Chondrocyte (in vitro differentiated cells): ENCODE measurements at places on chromosomes 3 and 15.
A peak's percentile ranks its signal among the peaks of the same experiment; 100 is the strongest.

- no peak for DNase-seq
- H3K27ac ChIP-seq: no peak overlapping the region
- H3K36me3 ChIP-seq: no peaks in the 10 kb centered on the region
These were observed 162.5 kb downstream of the TPRG1 start for GRCh38 chr3:189334064-189334920.

- peak overlapping the region; percentile 38 for H3K27ac ChIP-seq
- peak overlapping the region; percentile 59 for H3K4me3 ChIP-seq
- H3K36me3 ChIP-seq: no peaks in the 10 kb centered on the region
- no peak for DNase-seq
- no peaks in the 10 kb centered on the region for H3K27me3 ChIP-seq
These were observed 165.0 kb downstream of the XXYLT1 start for GRCh38 chr3:195105841-195106417.

DNA sequence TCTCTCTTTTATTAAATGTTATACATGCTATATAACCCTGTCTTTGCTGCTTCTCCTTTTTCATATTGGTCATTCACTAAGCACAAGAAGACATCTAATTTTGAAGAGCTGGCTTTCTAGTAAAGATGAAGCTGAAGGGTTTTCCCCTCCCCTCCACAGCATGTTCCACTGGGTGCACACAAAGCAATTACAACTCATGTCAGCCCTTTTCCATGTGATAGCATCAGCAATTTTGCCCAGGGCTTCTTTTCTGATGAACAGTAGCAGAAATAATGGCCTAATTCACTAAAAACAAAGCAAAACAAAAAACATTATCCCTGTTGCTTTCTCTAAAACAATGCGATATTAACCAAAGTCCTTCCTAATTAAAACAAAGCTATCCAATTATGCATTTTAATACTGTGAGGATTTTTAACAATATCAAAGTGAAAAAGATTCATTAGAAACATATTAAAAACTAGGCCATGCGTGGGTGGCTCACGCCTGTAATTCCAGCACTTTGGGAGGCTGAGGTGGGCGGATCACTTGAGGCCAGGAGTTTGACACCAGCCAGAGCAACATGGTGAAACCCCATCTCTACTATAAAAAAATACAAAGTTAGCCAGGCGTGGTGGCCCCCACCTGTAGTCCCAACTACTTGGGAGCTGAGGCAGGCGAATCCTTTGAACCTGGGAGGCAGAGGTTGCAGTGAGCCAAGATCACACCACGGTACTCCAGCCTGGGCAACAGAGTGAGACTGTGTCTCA lies 12.2 kb upstream of the PIK3R4 start:
- no peak for DNase-seq
- H3K36me3 ChIP-seq: no peaks in the 10 kb centered on the region
- H3K27me3 ChIP-seq: peaks cover 6% of the 10 kb centered on the region
- no peak overlapping the region for H3K4me3 ChIP-seq

- no peak overlapping the region for H3K4me3 ChIP-seq
- H3K27ac ChIP-seq: no peak overlapping the region
- no peaks in the 10 kb centered on the region for H3K4me1 ChIP-seq
These were observed 22.6 kb upstream of the POMGNT2 start for GRCh38 chr3:43128464-43128863.

DNA sequence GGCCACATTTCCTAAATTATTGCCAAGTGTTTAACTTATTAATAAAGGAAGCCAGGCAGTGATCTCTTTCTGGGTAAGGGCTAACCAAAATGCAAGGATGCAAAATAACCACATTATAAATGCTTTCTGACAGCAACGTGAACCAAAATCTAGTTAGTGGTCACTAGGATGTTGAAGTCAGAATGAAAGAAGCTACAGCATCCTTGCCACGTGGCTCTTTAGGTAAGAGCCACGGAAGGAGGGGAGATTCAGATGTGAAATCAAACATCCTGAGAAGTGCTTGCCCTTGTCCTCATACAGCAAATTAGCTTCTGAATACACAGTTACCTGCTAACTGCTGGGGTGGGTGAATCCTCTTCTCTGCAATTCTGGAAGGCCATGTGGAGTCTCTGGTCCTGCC lies 246.2 kb downstream of the FEZF2 start:
- no peaks in the 10 kb centered on the region for H3K4me1 ChIP-seq
- H3K27ac ChIP-seq: no peak overlapping the region
- no peak overlapping the region for H3K4me3 ChIP-seq
- DNase-seq: no peak
- H3K27me3 ChIP-seq: no peaks in the 10 kb centered on the region
- peaks cover 2% of the 10 kb centered on the region for H3K36me3 ChIP-seq

GRCh38 chr3:16370872-16371740 lies 106.1 kb downstream of the OXNAD1 start:
- DNase-seq: no peak
- peaks cover 18% of the 10 kb centered on the region for H3K36me3 ChIP-seq
- H3K4me1 ChIP-seq: peaks cover 46% of the 10 kb centered on the region
- no peak overlapping the region for H3K4me3 ChIP-seq
- no peak overlapping the region for H3K27ac ChIP-seq
- H3K27me3 ChIP-seq: no peaks in the 10 kb centered on the region

GRCh38 chr3:117252208-117252607 lies 542.6 kb downstream of the TUSC7 start:
- H3K4me1 ChIP-seq: no peaks in the 10 kb centered on the region
- H3K36me3 ChIP-seq: no peaks in the 10 kb centered on the region
- H3K4me3 ChIP-seq: no peak overlapping the region
- no peak for DNase-seq

DNA sequence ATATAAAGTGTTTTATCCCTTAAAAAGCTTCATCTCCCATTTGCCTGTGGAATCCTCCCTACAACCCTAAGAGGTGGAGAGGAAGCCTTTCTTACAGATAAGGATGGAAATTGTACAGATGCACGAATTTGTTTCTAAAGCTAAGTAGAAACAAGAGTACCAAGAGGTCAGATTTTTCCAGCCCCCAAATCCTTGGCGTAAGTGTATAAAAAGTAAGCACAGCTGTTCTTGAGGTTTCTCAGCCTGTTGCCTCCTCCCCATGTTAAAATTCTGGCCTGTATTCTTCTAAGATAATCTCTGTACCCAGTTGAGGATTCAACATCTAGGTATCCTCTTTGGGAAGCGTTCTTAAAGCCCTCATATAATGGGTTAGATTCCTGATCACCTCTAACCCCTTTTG lies 34.9 kb downstream of the RAB7A start:
- H3K4me3 ChIP-seq: no peak overlapping the region
- H3K27me3 ChIP-seq: no peaks in the 10 kb centered on the region
- H3K27ac ChIP-seq: peak overlapping the region; percentile 41
- peaks cover 9% of the 10 kb centered on the region for H3K36me3 ChIP-seq

- H3K36me3 ChIP-seq: peaks cover 2% of the 10 kb centered on the region
- H3K4me3 ChIP-seq: no peak overlapping the region
- H3K27me3 ChIP-seq: peaks cover 63% of the 10 kb centered on the region
- no peak for DNase-seq
These were observed 4.1 kb upstream of the TGM5 start for GRCh38 chr15:43270676-43271306.

DNA sequence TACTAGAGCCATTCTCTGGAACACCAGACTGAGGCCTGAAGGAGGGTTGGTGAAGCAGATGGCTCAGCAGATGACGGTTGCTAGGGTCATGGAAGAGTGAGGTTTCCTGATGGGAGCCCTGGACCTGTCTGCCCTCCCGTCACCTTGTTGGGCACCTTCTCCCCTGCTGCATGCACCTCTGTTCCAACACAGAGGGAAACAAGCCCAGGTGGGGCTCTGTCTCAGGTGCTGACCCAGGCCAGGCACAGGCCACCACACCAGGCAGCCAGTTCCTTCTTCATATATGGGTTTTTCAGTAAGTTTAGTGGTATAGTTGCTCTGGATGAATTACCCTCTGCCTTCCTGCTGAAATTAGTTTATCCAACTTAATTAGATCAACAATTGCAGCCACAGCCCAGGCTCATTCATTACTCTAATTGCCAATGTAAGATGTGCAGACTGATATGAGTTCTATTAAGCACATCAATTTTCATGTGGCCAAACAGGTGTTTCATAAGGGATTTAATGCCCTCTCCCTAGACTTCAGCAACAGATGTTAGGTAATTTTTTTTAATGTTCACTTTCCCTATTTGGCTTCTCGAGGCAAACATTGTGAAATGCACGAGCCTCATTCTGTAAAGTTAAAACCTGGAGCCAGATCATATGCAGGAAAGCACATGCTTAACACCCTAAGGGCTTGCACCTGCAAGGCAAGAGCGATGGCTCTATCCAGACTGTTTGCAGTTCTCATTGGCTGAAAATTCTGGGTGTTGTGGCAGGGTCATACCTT lies 174.8 kb downstream of the CHDH start:
- H3K36me3 ChIP-seq: no peaks in the 10 kb centered on the region
- H3K27ac ChIP-seq: no peak overlapping the region
- H3K4me3 ChIP-seq: no peak overlapping the region
- no peaks in the 10 kb centered on the region for H3K4me1 ChIP-seq
- peaks cover 29% of the 10 kb centered on the region for H3K27me3 ChIP-seq

- no peaks in the 10 kb centered on the region for H3K27me3 ChIP-seq
- H3K27ac ChIP-seq: no peak overlapping the region
- H3K4me1 ChIP-seq: peaks cover 8% of the 10 kb centered on the region
- no peak overlapping the region for H3K4me3 ChIP-seq
These were observed 345.8 kb upstream of the ADAMTS9 start for GRCh38 chr3:65033576-65033975.

DNA sequence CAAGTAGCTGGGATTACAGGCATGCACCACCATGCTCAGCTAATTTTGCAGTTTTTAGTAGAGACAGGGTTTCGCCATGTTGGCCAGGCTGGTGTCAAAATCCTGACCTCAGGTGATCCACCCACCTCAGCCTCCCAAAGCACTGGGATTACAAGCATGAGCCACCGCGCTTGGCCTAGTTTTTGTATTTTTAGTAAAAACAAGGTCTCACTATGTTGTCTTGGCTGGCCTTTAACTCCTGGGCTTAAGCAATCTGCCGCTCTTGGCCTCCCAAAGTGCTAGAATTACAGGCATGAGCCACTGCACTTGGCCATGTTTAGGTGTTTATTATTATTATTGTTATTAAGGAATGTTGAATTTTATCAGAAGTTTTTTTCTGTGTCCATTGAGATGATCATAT lies 14.7 kb downstream of the IL16 start:
- H3K27me3 ChIP-seq: peaks cover 11% of the 10 kb centered on the region
- no peak overlapping the region for H3K4me3 ChIP-seq
- H3K36me3 ChIP-seq: peaks cover 7% of the 10 kb centered on the region
- no peak for DNase-seq
- no peak overlapping the region for H3K27ac ChIP-seq
- H3K4me1 ChIP-seq: no peaks in the 10 kb centered on the region

DNA sequence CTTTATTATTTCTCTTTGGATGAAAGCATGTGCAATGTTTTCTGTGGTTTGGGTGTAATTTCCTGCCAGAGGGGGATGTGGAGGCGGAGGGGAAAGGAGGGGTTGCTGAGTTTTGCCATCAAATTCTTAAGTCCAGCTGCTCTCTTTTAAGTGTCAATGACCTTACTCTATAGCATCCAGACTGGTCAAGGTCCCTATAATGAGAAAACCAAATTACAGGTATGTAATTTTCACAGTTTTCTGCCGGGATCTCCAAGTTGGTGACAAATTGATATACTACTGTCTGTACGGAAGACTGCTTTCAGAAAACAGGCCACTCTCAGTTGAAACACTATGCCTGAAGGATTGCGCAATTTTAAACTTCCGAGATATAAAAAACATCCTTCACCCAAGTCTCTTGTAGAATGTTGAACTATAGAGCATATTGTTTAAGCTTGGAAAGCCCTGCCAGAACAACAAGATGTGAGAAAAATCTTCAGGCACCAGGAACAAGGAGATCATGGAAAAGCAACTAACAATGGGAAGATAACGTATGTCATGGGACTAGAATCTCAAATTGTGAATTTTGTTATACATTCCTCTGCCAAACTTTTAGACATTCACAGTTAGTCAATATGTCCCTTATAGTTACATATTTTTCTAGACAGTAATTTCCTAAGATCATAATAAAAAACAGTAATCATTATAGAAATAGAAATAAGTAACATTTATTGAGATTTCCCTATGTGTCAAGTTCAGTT lies 300.7 kb upstream of the SATB1 start:
- no peaks in the 10 kb centered on the region for H3K4me1 ChIP-seq
- DNase-seq: no peak
- H3K27me3 ChIP-seq: peaks cover 6% of the 10 kb centered on the region
- H3K27ac ChIP-seq: no peak overlapping the region

DNA sequence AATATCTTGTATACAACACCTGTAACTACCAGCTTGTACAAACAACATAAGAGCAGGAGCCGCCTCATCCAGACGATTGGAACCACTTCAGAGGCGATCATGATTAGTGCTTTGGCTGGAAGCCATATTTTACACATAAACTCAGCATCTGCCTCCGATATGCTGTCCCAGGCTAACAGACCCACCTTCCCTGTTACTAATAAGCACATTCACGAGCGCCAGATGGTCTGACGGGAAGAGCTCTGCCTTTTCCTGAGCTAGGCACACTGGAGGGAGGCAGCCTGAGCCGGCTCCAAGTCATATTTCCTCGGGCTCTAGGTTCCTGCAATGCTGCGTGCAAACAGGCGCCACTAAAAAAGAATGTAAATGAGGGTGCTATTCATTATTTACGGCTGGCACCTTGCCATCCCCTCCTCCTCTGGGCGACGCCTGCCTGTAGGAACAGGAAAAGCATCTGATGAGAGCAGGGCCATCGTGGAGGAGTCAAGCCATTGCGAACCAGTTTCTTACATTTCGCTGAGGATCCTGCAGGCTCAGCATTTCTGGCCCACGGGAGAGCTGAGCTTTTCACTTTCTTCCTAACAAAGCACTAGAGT lies 98.2 kb downstream of the ANXA2 start:
- H3K4me3 ChIP-seq: no peak overlapping the region
- H3K27me3 ChIP-seq: peaks cover 19% of the 10 kb centered on the region
- H3K27ac ChIP-seq: no peak overlapping the region

- H3K27me3 ChIP-seq: no peaks in the 10 kb centered on the region
- H3K36me3 ChIP-seq: no peaks in the 10 kb centered on the region
- DNase-seq: no peak
- no peak overlapping the region for H3K4me3 ChIP-seq
These were observed 662.3 kb downstream of the NR2F2 start for GRCh38 chr15:96992817-96993216.

DNA sequence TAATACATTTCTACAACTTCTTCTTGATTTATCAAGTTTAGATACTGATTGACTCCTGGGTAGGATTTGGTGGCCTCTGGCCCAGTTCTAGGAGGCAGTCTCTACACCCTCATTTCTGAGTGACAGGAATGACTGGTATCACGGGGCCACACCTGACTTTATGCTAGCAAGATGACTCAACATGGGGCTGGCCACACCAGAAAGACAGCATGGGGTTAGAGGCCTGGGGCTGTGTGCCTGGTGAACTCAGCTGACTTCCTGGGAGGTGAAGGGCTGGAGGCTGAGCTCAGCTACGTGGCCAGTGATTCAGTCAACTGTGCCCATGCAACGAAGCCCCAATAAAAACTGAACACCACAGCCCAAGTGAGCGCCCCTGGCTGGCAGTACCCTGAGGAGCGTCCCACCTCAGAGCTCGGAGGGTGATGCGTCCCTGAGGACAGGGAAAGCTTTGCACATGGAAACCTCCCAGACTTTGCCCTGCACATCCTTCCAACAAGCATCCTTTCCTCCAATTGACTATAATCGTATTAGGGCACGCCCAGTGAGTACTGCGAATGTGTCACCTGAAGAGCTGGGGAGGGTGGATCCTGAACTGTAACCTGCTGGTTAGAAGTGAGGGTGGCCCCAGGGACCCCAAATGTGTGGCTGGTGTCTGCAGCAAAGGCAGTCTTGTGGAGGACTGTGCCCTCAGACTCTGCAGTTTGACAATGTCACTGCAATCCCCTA lies 57.2 kb downstream of the NIPA2 start:
- H3K27me3 ChIP-seq: no peaks in the 10 kb centered on the region
- H3K27ac ChIP-seq: peak overlapping the region; percentile 1
- DNase-seq: peak; percentile 29
